DMS 273 treated with DMSO at 0.1 percent for 48 hours (cell line): ENCODE measurements at places on chromosomes 12 and 14.

DNA sequence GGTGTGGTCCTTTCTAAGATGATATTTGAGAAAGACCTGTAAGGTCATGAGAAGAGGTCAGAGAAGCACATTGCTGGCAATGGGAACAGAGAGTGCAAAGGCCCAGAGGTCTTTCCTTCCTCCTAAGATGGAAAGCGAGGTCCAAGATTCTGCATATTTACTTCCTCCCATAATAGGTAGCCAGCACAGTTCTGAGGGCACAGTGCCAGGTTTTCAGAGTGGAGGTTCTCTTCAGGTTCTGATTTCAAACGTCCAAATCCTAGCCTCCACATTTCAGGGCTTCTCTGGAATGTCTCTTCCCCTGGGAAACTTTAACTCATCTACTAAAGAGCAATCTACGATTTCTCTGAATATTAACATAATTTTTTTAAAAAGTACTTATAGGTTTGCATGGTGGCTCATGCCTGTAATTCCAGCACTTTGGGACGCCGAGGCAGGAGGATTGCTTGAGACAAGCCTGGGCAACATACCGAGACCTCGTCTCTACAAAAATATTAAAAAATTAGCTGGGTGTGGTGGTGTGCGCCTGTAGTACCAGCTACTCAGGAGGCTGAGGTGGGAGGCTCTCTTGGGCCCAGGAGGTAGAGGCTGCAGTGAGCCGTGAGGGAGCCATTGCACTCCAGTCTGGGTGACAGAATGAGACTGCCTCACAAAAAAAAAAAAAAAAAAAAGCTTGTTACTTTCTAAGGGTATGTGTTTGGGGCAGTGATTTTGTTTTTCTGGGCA is 526 bp upstream of the MRPL42 start:
- no peak for DNase-seq

DNA sequence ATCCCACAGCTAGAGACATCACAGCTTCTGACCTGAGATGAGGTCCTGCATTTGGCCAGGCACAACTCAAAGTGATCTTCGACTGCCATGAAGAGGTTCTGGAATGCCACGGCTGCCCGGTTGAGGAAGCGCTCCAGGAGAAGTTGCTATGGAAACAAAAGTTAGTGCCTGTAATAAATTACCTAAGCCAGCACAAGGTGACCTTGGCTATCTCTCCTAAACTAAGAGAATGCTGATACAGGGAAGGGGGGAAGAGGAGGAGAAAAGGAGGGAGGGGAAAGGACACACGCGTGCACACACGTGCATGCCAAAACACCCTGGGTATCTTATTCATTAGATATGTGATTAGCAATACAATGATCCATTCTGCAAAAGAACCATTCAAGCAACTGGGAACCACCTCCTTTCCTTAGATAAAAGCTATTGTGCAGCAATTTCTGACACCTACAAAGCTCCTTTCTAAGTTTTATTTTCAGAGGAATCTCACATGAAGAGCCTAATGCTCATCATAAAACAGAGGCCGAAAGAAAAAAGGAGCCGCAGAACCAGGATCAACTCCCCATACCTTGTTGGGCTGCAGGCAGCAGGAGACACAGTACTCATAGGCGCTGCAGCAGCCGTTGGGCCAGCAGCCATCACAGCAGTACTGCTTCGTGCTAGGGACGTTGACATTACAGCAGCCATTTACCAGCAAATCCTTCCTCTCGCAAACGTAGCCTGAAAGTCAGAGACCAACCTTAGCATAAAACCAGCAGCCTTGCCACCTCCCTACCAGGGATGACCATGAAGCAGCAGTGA is 17.9 kb downstream of the SPRING1 start:
- no peak for DNase-seq

DNA sequence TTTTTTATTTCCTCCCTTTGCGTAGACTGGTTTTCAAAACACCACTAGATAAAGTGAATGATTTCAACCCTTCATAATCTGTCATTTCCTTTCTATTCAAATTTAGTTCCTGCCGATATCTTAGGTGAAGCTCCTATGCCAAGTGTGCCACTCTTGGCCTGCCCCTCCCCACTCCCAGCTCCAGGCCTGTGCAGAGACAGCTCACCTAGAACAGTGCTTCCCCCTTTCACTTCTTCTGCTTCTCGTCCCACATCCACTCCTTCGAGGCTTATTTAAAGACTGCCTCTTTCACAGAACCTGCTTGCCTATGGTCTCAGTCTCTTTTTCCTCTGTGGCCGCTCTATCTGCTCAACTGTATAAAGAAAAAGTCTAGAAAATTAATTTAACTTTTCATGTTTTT is 473.8 kb downstream of the RAD51B start:
- DNase-seq: no peak

DNA sequence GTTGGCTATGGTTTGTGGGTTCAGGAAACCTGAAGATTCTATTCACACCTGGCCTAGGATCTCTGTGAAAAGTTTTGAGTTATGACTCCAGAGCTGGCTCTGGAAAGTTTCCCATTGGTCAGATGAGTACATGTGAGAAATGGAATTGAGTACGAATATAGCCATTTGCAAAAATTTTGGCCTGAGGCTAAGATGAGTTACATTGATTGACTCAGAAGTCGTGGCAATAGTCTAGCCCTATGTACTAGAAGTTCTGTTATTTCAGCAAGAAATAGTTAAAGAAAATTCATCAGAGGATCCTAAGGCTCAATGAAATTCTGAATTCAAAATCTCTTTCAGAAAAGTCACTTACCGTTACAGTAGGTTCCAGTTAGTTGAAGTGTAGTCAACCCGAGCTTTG is 109.9 kb downstream of the PTCSC3 start:
- no peak for DNase-seq

DNA sequence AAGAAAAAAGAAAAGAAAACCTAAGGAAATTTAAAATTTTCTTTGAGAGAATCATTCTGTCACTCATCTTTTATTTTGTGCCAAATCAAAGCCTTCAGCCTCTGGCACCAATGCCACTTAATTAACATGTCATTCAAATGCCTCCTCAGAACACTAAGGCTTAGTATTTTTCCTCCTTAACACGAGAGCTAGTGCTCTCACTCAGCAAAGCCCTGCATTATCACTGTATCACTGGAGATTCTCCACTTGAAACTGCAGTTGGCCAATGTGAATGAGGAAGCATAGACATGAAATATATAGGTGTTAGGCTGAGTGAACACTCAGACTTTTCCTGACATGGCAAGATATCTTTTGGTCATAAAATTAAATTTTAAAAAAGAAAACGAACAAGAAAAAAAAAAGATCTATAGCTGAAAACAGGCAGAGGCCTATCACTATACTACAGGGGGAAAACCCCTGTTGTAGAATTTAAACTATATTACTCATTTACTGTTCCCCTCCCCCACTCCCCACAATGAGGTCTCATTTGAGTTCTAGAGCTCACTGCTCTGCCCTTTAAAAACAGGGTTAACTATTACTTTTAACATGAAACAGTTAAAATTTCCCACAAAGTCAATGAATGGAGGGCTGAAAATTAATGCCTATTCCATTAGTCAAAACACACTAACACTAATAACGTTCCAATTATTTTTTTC is 5.1 kb downstream of the MBIP start:
- no peak for DNase-seq

GRCh38 chr14:81509838-81510452 is 23.7 kb downstream of the SEL1L start:
- DNase-seq: peak; percentile 46

DNA sequence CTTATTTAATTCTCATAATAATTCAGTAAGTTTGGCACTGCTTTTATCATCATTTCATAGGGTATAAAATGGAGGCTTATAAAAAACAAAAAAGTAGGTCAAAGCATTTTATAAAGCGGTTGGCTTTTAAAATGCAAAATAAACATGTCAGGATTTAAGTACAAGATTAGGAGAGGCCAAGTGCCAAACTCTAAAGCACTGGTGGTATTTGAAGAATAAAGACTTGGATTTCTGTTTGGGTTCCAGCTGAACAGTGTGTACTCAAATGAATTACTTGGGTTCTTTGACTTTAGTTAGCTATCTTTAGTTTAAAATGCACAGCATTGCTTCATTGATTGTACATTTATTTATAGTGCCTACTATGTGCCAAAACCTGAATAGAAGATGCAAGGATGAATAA is 966.6 kb upstream of the SEL1L start:
- DNase-seq: no peak

- peak; percentile 3 for DNase-seq
Measured at GRCh38 chr12:109393437-109394345, 46.0 kb downstream of the MYO1H start.

GRCh38 chr14:36857136-36857535 is 195.5 kb downstream of the PAX9 start:
- no peak for DNase-seq

DNA sequence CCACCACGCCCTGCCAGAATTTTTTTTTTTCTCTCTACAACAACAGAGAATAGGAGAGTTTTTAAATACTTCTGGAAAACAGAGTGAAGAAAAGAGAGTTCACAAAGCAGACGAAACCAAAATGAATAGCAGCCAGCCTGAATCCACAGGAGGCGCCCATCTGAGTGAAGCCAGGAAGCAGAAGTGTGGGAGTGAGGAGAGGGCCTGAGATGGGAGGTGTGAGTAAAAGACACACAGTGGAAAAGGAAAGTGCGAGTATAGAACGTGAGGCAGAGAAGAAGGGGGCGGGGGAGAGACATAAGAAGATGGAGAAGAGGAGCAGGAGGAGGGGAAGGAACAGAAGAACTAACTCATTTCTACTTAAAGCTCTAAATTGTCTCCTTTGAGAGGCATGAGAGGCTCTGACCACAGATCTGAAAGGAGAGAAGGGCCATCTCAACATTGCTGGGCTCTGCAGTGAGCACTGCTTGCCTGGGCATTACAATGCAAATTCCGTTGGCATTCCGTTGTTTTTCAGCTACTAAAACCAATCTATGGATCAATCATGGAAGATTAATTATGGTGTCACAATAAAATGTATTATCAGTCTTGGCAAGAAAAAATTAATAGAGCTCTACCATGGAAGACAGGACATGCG is 140.1 kb upstream of the CPSF6 start:
- no peak for DNase-seq

DNA sequence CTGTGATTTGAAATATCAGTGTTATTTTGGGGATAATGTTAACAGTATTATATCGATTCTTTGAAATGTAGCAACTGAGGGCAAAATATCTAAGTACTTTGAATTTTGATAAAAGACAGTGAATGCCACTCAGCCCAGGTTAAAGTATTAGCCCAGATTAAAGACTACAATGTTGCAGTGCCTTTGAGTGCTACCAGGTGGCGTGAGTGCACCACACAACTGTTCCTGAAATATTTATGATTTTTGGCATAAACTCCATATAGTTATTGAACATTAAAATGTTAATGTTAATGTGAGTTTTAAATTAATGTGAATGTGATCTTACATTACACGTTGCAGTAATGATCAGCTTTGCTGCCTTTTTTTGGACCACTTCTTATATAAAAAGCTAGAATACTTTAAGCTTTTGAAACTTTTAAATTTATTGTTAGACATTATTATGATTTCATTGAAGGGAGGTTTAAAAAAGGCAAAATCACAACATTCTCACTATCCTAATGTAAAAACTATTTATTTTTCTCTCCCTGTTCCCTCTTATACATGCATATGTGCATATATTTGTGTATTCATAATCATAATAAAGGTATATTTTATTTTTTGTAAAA is 22.5 kb downstream of the MRPS35 start:
- no peak for DNase-seq

DNA sequence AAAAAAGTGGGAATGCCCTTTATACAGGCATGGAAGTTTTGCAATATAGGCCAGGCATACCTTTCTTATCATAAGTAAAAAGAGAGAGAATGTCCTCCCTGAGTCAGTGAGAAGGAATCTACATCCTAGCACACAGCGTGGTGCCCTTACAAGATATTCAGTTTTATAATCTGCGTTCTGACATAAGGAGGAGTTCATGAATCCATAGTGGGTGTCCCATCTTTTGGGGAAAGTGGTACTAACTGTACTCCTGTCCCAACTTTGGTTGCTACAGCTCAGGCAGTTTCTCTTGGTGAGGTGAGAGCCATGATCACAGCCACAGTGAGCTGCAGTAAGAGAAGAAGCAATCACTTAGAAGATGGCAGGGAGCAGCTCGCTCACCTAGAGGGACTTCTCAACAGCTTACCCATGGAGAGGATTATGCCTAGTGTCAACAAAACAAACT is 332.9 kb downstream of the BCAT1 start:
- no peak for DNase-seq

DNA sequence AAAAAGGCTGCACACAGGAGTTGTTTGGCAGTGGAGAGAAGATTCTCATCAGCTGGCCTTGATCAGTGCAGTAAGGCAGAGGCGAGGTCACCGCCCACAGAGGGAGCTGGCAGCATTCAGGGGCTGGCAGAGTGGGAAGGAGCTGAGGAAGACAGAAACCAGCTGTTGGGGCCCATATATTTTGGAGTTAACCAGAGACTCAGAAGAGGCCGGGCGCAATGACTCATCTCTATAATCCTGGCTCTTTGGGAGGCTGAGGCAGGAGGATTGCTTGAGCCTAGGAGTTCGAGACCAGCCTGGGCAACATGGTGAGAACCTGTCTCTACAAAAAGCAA is 17.7 kb downstream of the SMCO2 start:
- DNase-seq: no peak

GRCh38 chr12:13849456-13849855 is 131.9 kb downstream of the GRIN2B start:
- no peak for DNase-seq

GRCh38 chr12:115570069-115570777 is 707.3 kb downstream of the MED13L start:
- no peak for DNase-seq

DNA sequence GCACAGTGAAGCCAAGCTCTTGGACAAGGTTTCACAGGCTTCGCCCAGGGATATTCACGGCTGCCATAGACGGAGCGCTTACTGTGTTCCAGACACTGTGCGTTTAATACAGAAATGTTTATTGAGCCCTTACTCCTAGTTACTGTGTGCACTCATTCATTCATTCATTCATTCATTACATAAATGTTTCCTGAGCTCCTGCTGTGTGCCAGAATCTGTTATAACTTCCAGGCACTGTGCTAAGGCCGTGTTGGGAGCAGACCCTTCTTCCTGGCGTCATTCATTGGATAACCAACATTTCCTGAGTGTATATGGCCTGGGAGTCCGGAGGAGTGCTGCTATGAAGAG is 760 bp upstream of the MED13L start:
- DNase-seq: no peak

DNA sequence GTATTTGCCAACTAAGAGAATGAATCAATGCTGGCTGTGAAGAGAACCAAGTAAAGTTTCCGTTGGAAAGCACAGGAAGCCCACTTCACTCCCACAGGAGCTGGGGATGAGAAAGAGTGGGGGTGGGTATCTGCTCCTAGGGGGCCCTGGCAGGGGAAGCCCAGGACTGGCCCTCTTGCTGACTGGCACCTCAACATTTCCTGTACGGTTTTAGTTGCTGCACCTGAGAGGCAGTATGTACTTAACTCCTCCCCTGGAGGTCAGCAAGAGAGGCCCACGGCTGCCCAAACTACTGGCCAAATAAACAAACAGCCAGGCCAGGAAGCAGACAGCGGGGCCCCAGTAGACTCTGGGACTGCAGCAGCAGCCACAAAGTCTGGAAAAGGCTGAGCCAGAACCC is 33.8 kb upstream of the VWF start:
- DNase-seq: no peak
